ENCODE measurements at places on chromosomes 5 and 9.

GRCh38 chr5:116486588-116486987, 88.0 kb downstream of the SEMA6A start:
- no peak for DNase-seq

GRCh38 chr9:16501141-16501540, 369.3 kb downstream of the BNC2 start:
- no peak for DNase-seq

- DNase-seq: peak; percentile 16
Measured at GRCh38 chr5:43041669-43042175, 1.6 kb upstream of the ANXA2R start.

GRCh38 chr5:2169850-2170760, 287.4 kb upstream of the IRX4 start:
- no peak for DNase-seq

DNA sequence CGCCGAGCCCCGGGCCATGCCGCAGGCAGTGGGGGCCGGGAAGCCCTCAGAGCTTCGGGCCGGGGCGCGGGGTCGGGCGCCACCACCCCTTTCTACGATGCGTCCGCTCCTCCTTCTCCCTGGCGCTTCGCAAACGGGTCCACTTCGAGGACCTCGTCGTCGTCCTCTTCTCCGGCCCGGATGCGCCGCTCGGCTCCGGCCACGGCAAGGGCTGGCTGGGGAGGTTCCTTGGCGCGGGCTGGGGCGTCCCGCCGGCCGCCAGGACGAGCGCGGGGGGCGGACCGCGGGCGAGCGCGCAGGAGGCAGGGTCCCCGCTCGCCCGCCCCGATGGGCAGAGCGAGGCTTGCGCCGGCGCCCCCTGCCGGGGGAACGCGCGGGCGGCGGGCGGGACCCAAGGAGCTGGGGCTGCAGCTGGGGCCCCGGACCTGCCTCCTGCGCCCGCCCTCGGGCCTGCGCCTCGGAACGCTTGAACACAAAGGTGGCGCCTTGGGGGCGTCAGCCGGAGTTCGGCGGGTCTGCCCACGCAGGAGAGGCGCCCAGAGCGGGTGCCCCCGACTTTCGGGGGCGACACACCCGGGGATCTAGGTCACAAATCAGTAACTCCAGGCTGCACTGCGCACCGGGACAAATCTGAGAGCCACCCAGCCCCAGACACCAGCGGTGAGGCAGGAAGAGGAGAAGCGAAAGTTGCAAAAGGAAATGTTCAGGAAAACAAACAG, at the start of gene ROR2:
ROR2 (minus strand) TSS at position 283 of the 719 bp plus-strand sequence.
- DNase-seq: peak; percentile 76

Data from germinal center (tissue), 1 donor.